Posterior cingulate gyrus (tissue), 11 donors: ENCODE measurements at places on chromosomes 12 and 14.

GRCh38 chr14:21408147-21408546, 24.3 kb upstream of the SUPT16H start:
- no peak for DNase-seq

- DNase-seq, result no peak
These were observed 478.0 kb downstream of the NAV3 start for GRCh38 chr12:78308701-78309100.

DNA sequence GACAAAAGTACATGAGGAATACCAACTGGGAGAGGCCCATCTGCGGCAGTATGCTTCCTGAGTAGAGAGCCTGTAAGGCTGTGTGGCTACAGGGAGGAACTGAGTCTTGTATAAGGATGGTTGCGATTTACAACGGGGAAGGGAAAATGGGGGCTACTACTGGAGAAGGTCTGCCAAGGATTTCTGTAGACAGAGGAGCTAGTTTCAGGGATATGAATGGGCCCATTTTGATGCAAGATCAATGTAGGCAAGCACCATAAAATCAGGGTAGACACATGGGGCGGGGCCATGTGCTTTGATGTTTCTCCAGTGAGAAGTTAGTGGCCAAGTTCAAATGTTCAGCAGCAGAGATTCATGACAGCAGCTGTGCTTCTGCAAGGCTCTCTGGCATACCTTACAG, 149.4 kb downstream of the GPR65 start:
- DNase-seq, result no peak

DNA sequence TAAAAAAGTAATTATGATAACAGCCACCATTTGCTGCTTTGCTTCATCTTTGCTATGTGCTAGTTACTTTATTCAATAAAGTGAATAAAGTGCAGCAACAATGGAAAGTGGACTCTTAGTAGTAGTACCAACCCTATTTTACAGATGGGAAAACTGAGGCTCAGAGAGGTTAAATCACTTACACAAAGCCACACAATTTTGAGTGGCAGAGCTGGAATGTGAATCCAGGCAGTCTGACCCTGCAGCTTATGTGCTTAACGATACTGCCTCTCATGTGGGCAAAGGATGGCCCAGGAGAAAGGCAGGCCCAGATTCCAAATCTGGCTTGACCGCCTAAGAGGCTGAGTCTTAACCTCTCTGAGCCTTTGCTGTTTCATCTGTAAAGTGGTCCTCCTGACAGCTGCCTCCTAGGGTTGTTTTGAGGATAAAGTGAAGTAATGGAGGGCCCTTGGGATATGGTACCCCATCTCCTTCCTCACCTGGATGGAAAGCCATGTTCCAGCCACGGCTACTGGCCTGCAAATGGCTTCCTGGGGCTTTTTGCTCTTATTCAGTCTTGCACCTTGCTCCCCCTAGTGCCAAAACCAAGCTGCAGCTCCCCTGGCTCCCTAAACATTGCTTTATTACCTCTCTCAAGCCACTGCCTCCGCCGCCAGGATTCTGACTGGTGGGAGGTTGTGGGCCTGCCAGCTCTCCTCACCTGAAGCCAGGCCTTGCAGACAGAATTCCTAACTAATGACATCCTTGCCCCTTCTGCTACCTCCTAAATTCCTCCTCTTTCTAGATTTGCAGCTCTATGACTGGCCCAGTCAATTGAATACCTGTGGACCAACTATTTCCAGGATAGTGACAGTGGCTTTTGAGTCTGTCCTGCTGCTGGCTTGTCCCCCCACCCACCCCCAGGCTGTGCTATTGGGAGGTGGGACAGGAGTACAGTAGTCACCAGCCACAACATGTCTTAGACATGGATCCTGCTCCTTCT, 283.3 kb upstream of the PWP1 start:
- DNase-seq, result peak; percentile 22

GRCh38 chr12:2057041-2057794, 4.4 kb downstream of the CACNA1C start:
- DNase-seq, result peak; percentile 92

DNA sequence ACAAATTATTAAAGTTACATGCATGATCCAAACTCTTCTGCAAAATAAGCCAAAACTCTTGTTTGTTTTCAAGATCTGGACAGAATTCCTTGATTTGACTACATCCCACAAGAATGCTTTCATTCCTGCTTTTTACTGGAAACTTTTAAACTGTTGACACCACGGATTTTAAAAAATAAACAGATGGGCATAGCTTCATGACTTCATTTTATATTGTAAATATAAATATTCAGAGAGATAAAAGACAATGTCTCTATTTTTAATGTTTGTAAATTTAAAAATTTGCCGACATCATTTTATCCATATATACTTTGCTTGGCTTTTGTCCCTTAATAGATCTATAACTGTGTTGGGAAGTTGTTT, 134.3 kb upstream of the DCN start:
- DNase-seq, result no peak

DNA sequence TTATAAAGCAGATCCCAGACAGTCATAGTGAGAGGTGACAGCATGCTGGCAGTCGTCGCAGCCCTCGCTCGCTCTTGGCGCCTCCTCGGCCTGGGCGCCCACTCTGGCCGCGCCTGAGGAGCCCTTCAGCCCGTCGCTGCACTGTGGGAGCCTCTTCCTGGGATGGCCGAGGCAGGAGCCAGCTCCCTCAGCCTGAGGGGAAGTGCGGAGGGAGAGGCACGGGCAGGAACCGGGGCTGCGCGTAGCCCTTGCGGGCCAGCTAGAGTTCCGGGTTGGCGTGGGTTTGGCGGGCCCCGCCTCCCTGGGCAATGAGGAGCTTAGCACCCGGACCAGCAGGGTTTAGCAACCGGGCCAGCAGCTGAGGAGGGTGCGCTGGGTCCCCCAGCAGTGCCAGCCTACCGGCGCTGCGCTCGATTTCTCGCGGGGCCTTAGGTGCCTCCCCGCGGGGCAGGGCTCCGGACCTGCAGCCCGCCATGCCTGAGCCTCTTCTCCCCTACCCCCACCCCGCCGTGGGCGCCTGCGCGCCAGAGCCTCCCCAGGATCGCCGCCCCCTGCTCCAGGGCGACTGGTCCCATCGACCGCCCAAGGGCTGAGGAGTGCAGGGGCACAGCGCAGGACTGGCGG, 451.2 kb upstream of the DCN start:
- no peak for DNase-seq

DNA sequence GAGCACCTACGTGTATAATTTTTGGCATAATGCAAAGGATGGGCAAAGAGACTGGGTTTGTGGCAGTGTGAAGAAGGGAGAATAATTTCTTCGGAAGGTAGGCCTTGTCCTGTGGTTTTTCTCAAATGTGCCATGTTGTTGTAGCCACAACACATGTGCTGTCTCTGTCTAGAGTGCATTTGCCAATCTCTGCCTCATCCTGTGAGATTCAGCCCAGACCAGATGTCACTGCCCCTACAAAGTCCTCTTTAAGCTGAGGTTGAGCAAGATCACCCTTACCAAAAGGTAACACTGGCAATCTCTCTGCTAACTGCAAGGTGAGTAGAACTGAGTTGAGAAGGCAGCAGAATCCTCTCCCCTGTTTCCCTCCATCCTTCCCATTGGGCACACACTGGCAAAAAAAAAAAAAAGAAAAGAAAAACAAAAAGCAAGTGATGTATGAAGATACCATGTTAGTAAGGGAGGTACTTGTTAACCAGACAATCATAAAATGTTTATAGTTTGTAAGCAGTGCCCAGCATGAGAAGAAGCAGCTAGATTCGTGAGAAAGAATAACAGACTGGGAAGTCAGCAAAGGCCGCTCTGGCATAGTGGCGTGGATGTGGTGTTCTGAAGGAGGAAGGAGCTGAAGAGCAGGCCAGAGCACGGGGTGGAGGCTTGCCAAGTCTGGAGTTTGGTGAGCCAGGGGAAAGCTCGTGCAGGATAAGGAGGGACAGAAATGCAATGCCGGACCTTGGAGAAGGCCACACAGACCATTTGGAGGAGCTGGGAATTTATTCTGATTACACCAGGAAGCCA, 18.9 kb downstream of the DYRK2 start:
- peak; percentile 83 for DNase-seq

DNA sequence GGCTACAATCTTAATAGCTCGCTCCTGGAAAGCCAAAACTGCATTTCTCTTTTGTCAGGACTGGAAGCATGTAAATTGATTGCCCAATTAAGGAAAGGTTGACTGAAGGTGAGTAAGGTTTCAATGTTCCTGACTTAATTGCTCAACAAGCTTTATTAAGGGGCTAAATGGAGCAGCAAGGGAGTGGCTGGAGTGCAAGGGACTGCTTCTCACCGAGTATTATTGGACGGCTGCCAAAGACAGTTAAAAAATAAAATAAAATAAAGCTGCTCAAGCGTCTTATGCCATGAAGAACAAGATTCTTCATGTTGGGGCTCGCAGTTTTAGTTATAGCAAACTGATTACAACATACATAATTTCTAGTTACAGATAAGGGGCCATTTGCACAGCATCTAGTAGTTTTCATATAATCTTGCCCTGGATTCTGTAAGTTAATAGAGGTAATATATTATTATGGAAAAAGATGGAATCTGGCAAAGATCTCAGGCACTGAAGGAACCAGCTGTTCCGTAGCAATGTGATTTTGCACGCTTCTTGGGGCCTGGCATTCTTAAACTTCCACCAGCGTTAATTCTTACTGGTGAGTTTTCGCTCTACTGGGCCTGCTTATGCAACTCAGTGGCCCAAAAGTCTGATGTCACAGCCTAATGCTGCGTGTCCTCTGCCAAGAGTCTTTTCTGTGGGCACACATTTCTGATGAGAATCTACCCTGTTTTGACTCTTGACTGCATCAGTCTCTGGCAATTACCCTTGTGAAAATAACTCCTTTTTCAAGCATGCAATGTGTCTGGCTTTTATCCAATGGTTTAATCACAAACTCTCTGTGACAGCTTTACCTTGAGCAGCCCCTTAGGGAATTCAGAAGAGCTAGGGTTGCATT, 108.5 kb downstream of the SLC38A1 start:
- DNase-seq, result no peak

- DNase-seq, result no peak
These were observed 218.3 kb upstream of the DAAM1 start for GRCh38 chr14:58969951-58970751.

DNA sequence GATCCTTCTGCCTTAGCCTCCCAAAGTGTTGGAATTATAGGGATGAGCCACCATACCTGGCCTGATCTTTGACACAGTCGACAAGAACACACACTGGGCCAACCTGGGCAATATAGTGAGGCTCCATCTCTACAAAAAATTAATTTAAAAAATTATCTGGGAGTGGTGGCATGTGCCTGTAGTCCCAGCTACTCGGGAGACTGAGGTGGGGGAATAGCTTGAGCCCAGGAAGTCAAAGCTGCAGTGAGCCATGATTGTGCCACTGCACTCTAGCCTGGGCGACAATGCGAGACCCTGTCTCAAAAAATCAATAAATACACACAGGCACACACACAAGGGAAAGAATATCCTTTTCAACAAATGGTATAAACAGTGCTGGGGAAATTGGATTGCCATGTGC, 6.1 kb upstream of the OS9 start:
- DNase-seq, result no peak

DNA sequence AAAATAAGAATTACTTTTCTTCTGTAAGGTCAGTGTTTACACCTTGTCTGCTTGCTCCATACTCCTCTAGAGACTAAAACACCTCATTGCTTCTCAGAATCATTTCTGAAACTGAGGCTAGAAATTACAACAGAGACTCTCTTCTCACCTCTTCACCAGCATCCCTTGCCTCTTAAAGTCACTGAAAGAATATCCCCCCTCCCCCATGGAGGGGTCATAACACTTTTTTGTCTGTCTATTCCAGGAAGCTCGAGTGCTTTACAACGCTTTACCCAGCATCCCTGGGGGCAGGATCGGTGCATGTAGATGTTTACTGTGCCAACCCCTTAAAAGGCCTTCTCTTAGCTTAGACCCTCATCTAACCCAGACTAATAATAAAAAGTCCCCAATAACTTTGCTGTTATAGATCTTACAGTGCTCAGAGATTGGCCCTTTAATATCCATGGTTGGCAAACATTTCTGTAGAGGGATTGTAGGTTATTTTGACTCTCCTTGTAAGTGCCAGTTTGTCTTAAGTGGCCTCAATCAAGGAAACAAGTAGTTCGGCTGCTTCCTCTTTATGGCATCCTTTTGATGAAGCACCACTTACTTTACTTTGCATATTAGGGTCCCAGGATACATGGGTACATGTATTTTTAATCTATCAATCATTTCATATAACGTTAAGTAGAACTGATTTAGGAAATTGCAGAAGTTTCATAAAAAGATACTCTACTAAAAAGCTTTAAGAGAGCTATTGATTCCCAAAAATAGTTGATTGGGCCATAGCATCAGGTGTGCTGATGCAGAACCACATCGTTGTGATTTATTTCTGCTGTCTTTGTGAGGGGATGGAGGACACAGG, 29.3 kb downstream of the PRKCH start:
- no peak for DNase-seq

- peak; percentile 97 for DNase-seq
These were observed at the start of gene CDKN1B for GRCh38 chr12:12716793-12717585. Gene CDKN1B, plus strand, starts transcription at chr12:12717368. Its CDS starts 472 bp downstream, at chr12:12717840.

- peak; percentile 28 for DNase-seq
These were observed 556 bp downstream of the MTHFD1 start for GRCh38 chr14:64388533-64389285.

- no peak for DNase-seq
These were observed 17.8 kb upstream of the RPS6KA5 start for GRCh38 chr14:91078095-91078737.

- no peak for DNase-seq
These were observed 12.4 kb downstream of the GCN1 start for GRCh38 chr12:120181991-120182631.

- DNase-seq, result no peak
These were observed 15.5 kb upstream of the IRF2BPL start for GRCh38 chr14:77043984-77044485.

DNA sequence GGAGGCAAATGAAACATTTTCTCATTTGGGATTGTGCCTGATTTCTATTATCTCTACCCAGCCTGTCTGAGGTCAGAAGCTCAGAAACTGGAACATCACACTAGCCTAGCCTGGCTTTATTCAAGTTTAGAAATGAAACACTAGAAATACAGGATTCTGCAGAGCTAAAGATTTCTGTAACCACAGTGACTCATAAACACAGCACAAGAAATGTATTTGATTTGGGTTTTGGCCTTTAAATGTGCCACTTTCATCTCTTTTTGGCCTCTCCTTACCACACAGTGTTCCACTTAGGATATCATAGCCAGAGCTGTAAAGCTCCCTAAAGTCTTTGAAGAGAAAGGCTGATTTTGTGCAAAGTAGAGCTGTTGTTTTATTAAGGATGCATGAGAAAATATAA, 307.5 kb downstream of the EMP1 start:
- DNase-seq, result no peak

DNA sequence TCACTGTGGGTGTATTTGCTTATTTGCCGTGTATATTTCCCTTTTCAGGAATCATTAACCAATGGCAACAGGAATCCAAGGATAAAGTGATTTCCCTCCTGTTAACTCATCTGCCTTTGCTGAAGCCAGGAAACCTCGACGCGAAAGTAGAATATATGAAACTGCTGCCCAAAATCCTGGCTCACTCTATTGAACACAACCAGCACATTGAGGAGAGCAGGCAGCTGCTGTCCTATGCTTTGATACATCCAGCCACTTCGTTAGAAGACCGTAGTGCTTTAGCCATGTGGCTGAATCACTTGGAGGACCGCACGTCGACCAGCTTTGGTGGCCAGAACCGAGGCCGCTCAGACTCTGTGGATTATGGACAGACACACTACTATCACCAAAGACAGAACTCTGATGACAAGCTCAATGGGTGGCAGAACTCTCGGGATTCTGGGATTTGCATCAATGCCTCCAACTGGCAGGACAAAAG, 135.1 kb downstream of the SAMD4A start:
- DNase-seq, result no peak

- DNase-seq, result no peak
These were observed 3.1 kb upstream of the FIGNL2 start for GRCh38 chr12:51851413-51852124.
